ENCODE measurements at places on chromosomes 5 and 9. TPM values are rescaled to one million over a fixed set of nuclear protein-coding genes. Genes with fewer than 3 reads are reported as not detected.

SHB gene
- 0.17 TPM for polyA plus RNA-seq

MBLAC2 gene
- polyA plus RNA-seq, result 4.8 TPM

SLCO6A1 gene
- polyA plus RNA-seq, result not detected

GGTA1 gene
- 0.22 TPM for polyA plus RNA-seq

CEMIP2 gene
- polyA plus RNA-seq, result 51.7 TPM

PIGO gene
- 28.9 TPM for polyA plus RNA-seq

RNF180 gene
- polyA plus RNA-seq, result not detected

N4BP3 gene
- 4.6 TPM for polyA plus RNA-seq

DNA sequence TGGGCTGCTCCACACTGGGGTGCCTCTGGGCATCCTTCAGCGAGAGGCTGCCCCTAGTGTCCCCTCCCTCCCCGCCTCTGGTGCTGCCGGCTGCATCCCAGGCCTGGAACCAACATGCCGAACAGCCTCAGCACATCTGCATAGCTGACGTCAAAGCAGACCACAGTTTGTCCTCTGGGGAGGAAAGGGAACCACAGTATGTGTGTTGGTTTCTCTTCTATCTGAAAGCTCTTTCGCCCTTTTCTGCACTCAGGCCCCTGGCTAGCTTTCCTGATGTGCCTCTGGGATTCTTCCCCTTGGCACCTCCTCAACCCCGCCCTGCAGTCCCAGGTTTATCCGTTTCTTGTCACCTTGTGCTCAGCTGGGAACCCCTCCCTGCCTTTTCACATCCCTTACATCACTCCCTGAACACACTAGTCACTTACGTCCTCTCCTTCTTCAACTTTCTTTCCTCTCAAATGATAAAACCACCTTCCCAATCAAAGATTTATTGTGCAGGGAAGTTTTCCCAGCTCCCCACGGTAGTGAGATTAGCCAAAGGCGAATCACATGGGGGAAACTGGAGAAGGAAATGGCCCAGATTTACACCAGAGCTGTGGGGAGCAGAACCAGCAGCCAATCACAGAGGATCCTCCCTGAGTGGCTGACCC is 35.5 kb upstream of the B4GALT1 start:
- peak; percentile 85 for DNase-seq
- peak overlapping the region; percentile 73 for H3K4me3 ChIP-seq
- peaks cover 13% of the 10 kb centered on the region for H3K4me1 ChIP-seq
- H3K27ac ChIP-seq, result peak overlapping the region; percentile 96
- no peaks in the 10 kb centered on the region for H3K36me3 ChIP-seq

- no peak for DNase-seq
- no peaks in the 10 kb centered on the region for H3K4me1 ChIP-seq
- no peak overlapping the region for H3K4me3 ChIP-seq
- H3K27ac ChIP-seq, result no peak overlapping the region
- peaks cover 4% of the 10 kb centered on the region for H3K27me3 ChIP-seq
- no peaks in the 10 kb centered on the region for H3K36me3 ChIP-seq
Observed at GRCh38 chr5:58670582-58670981, 87.7 kb downstream of the RAB3C start.

GRCh38 chr5:142972064-142972570 is 201.9 kb downstream of the ARHGAP26 start:
- DNase-seq, result no peak
- no peak overlapping the region for H3K27ac ChIP-seq
- peaks cover 6% of the 10 kb centered on the region for H3K4me1 ChIP-seq
- H3K27me3 ChIP-seq, result no peaks in the 10 kb centered on the region

DNA sequence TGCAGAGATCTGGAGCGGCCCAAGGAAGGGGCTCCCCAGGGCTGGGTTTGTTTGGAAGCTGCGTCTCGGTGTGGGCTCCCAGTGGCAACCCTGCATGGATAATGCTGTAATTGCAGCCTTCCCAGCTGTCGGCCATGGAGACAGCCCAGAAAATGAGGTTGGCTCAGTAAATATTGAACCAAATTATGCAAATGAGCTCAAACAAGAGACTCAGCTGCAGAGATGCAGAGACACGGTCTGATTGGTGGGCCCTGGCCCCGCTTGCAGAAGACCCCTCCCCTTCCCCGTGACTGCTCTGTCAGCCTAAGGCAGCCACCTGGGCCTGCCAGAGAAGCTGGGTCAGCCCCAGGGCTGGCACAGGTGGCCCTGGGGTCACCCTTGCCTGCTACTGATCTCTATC is 75.9 kb downstream of the RAD23B start:
- DNase-seq, result no peak
- no peaks in the 10 kb centered on the region for H3K36me3 ChIP-seq
- H3K27ac ChIP-seq, result no peak overlapping the region
- H3K4me3 ChIP-seq, result no peak overlapping the region
- H3K4me1 ChIP-seq, result no peaks in the 10 kb centered on the region
- H3K27me3 ChIP-seq, result peaks cover 15% of the 10 kb centered on the region

DNA sequence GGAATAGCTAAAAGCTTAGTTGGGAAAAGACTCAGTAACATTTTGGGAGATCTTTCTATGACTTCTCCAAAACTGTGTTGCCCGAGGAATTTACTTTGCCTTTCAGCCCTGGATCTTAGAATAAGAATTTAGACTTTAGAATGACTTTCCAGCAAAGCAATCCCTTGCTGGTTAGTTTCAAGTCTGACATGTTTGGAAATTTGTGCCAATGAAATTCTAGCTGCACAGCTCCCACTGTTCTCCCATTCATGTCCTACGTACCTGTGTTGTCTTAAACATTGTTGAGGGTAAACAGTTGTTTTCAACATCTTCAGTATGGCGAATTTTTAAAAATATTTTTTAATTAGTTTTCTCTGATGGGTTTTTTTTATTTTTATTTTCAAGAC is 111.4 kb downstream of the CCDC192 start:
- no peaks in the 10 kb centered on the region for H3K4me1 ChIP-seq
- peaks cover 13% of the 10 kb centered on the region for H3K27me3 ChIP-seq
- no peak for DNase-seq
- H3K27ac ChIP-seq, result no peak overlapping the region

DNA sequence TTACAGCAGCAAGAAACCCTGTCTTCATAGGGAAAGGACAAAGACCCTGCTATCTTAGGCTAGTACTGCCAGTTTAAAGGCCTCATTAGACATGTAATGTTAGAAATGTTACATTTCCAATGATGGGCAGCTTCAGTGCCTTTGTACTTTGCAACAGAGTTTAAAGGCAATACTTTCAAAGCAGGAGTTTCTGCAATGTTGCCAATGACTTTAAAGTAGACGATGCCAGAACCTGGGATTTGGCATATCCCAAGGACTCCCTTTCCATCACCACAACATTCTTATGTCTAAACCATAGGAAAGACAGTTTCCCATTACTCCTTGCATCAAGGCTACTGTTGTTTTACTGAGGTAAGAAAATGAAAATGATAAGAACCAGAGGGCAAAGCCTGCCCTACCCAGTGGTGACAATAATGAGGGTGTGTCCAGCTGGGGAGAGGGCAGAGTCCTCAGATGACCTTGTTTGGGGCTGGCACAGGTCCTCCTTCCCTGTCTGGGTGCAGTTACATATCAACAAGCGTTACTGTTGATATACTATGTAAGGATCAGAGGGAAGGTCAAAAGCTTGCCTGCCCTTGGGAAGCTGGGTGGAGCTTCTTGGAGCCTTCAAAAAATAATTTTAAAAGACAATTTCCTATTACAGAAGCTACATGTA is 27.5 kb upstream of the MLANA start:
- DNase-seq, result no peak
- H3K36me3 ChIP-seq, result peaks cover 8% of the 10 kb centered on the region
- H3K4me1 ChIP-seq, result peaks cover 3% of the 10 kb centered on the region
- H3K4me3 ChIP-seq, result no peak overlapping the region
- no peak overlapping the region for H3K27ac ChIP-seq

- no peak overlapping the region for H3K4me3 ChIP-seq
- peaks cover 24% of the 10 kb centered on the region for H3K27me3 ChIP-seq
- H3K27ac ChIP-seq, result no peak overlapping the region
- no peaks in the 10 kb centered on the region for H3K4me1 ChIP-seq
Observed at GRCh38 chr5:142617416-142618129, 68.3 kb downstream of the FGF1 start.

DNA sequence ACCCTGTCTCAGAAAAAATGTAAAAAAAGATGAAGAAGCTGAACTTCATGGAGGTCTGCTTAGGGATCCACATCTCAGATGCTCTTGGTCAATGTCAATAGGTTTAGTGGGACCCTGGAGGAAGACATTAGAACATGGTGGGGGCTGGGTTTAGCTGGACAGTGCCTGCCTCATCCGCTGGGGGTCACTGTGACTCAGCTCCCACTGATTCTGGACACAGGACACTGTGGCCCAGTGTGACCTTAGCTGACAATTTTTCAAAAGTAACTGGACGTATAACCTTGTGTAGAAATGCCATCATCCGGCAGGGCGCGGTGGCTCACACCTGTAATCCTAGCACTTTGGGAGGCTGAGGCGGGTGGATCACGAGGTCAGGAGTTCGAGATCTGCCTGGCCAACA is 7.3 kb upstream of the HNRNPAB start:
- H3K4me3 ChIP-seq, result no peak overlapping the region
- no peak overlapping the region for H3K27ac ChIP-seq
- H3K4me1 ChIP-seq, result no peaks in the 10 kb centered on the region
- H3K27me3 ChIP-seq, result peaks cover 16% of the 10 kb centered on the region
- H3K36me3 ChIP-seq, result no peaks in the 10 kb centered on the region
- no peak for DNase-seq

- H3K4me3 ChIP-seq, result no peak overlapping the region
- H3K27me3 ChIP-seq, result peaks cover 10% of the 10 kb centered on the region
- no peak for DNase-seq
- no peak overlapping the region for H3K27ac ChIP-seq
Observed at GRCh38 chr9:130243882-130244170, 21.7 kb upstream of the HMCN2 start.

- no peak for DNase-seq
- H3K36me3 ChIP-seq, result no peaks in the 10 kb centered on the region
- no peak overlapping the region for H3K4me3 ChIP-seq
Observed at GRCh38 chr9:38200431-38200830, 131.4 kb upstream of the SHB start.

DNA sequence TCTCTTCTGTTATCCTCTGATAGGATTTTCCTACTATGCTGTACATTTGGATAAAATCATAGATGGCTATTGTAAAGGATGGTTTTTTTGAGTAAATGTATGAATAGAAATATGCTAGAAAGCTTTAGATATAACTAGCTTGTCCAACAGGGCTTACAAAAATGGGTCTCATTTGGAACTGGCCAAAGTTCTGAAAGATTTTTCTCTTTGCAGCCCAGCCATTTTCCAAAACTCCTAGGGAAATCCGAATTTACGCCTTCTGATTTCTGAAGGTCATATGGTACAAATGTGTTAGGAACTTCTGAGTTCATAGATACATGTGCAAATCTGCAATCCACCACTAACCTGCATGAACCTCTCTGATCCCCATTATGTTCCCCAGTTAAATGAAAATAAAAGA is 603.9 kb upstream of the C9orf72 start:
- no peak for DNase-seq
- H3K27me3 ChIP-seq, result no peaks in the 10 kb centered on the region
- no peak overlapping the region for H3K27ac ChIP-seq
- no peaks in the 10 kb centered on the region for H3K36me3 ChIP-seq
- H3K4me1 ChIP-seq, result no peaks in the 10 kb centered on the region

GRCh38 chr5:175032741-175033151 is 308.4 kb downstream of the MSX2 start:
- DNase-seq, result no peak
- no peaks in the 10 kb centered on the region for H3K27me3 ChIP-seq
- no peak overlapping the region for H3K27ac ChIP-seq
- H3K4me1 ChIP-seq, result no peaks in the 10 kb centered on the region
- H3K36me3 ChIP-seq, result no peaks in the 10 kb centered on the region

GRCh38 chr5:54317511-54318260 is 7.3 kb upstream of the ARL15 start:
- DNase-seq, result no peak
- peaks cover 53% of the 10 kb centered on the region for H3K27me3 ChIP-seq
- no peak overlapping the region for H3K4me3 ChIP-seq

DNA sequence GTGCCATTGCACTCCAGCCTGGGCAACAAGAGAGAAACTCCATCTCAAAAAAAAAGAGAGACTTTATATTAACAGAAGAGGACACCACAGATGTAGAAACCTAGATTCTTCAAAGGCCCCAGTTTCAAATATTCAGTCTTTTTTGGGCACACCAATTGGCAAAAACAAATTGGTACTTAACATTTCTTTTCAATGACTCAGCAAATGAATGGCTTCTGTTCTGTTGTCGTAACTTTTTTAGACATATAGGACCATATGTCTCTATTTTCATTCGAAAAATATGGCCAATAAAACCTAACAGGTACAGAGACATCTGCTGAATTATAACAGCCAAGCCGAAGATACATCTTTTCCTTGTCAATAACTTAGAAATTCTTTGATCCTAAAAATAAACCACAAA is 212.8 kb downstream of the EBF1 start:
- no peaks in the 10 kb centered on the region for H3K27me3 ChIP-seq
- H3K27ac ChIP-seq, result no peak overlapping the region
- no peak for DNase-seq

DNA sequence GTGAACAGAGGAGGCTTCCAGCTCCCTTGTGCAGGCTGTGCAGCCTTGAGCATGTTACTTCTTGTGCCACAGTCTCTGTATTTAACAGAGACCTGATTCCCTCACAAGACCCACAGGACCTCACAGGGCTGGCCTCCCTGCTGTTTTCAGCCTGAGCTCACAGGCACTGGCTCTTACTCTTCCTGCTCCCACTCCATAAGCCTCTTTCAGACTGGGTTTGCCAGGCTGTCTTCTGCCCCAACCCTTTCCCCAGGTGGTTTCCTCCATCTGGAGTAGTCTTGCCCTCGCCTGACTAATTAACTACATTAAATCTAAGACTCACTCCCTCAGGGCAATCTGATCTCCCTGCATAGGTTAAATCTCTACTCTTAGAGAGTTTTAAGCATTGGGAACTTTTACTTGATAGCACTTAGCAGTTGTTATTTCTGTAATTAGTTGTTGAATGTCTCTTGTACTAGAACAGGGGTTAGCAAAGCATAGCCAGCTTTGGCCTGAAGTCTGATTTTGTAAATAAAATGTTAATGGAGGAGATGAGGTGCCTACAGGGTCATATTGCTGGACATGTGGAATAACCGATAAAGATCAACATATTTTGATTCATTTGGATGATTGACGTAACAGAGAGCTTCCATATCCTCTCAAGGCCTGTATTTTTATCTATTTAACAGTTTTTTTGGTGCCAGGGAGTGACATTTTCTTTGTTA is 28.6 kb upstream of the SPATA31E1 start:
- H3K27me3 ChIP-seq, result peaks cover 11% of the 10 kb centered on the region
- H3K4me3 ChIP-seq, result no peak overlapping the region
- H3K4me1 ChIP-seq, result no peaks in the 10 kb centered on the region

DNA sequence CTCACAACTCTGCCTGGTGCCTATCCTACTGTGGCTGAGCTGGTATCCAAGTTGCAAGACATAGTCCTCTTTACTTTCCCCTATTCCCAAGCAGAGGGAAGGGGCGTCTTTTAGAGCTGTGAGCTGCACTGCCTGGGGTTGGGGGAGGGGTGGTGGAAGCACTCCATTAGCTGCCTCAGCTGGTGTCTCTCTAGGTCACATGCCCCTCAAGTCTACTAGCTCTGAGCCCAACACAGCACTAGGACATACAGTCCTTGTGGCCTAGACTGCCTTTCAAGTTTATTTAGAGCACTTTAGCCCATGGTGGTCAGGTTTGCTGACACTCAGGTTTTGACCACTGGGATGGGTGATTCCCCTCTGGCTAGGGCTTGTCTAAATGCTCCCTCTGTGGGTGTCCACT is 54.7 kb downstream of the SREK1 start:
- H3K4me1 ChIP-seq, result no peaks in the 10 kb centered on the region
- no peak overlapping the region for H3K4me3 ChIP-seq
- DNase-seq, result no peak
- H3K27ac ChIP-seq, result no peak overlapping the region

- peak overlapping the region; percentile 95 for H3K27ac ChIP-seq
- DNase-seq, result peak; percentile 63
- no peaks in the 10 kb centered on the region for H3K27me3 ChIP-seq
- no peaks in the 10 kb centered on the region for H3K36me3 ChIP-seq
- peak overlapping the region; percentile 81 for H3K4me3 ChIP-seq
- H3K4me1 ChIP-seq, result peaks cover 14% of the 10 kb centered on the region
Observed at GRCh38 chr9:133477992-133478850, 678 bp downstream of the SLC2A6 start.
